ENCODE measurements at places on chromosomes 5 and 9.

GRCh38 chr9:130174025-130174424, 1.8 kb downstream of the NCS1 start:
- no peak for DNase-seq

DNA sequence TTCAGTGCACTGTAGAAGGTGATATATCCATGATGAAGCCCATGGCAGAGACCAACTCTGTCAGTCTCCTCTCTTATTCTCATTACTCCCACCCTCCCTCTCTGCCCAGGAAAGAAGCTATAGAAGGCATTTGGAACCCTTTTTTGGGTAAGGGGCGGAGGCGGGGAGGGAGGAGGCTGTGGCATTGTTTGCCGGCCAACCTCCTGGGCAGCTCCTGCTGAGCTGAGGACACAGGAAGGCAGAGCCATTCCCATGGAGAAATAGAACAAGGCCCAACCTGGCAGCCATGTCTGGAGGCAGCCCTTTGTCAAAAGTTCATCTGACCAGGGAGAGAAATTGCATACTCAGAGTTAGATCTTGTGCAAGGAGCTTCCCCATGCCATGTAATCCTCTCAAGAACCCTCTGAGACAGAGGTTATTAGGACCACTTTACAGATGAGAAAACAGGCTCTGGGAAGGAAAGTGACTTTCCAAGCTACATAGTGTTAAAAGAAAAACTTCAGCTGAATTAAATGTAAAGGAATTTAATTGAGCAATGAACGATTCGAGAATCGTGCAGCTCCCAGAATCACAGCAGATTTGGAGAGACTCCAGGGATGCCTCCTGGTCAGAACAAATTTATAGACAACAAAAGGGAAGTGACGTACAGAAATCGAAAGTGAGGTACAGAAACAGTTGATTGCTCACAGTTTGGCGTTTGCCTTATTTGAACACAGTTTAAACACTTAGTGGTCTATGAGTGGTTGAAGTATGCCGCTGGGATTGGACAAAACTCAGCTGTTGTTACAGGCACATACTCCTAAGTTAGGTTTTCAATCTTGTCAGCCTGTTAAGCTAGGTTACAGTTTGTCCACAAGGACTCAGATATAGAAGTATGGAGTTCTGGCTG, 158.6 kb downstream of the MELK start:
- DNase-seq, result no peak

DNA sequence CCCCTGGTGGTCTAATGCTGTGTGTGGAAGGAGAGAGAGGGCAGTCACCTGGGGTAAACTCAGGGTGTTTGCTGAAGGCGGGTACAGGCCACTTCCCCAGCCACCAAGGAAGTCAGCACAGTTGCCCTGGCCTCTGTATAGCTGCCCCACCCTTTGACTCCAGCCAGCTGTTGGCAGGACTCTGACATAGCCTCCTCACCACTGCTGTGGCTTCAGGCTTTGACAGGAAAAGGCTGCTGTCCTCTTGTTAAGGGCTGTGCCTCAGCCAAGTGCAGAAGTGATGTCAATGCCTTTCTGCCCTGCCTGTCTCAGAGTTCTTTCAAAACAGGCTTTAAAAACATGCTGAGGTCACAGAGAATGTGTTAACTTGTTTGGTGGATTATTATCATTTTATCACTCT, 487.2 kb upstream of the KLF4 start:
- DNase-seq, result no peak

GRCh38 chr5:2735996-2736395, 15.5 kb downstream of the IRX2 start:
- no peak for DNase-seq

- DNase-seq, result no peak
Measured at GRCh38 chr9:92385001-92385400, 19.4 kb downstream of the OGN start.

- DNase-seq, result no peak
Measured at GRCh38 chr5:19771174-19771835, 216.7 kb downstream of the CDH18 start.

DNA sequence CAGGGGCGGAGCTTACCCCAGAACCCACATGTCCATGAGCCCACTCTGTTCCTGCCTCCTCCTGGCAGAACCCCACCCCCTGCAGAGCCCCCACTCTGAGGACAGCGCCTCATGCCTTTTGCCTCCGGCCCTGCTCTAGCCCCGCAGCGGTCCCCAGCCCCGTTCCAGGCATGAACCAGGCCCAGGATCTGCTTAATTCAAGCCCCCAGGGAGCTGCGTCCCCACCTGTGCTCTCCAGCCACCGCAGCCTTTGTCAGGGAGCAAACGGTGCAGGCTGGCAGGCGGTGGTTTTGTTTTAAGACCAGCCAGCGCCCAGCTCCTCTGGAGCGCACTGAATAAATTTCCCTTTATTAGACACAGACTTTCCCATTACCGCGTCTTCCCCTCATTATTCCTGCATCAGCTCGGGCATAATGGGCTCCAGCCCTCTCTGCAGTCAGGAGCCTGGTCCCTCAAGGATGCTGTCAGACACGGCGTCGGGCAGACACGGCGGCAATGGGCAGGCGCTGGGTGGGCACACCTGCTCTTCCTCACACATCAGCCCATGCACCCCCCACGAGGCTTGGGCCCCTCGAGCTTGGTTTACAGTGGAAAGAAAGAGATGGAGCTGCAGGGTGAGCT, 137.6 kb downstream of the OLFM1 start:
- no peak for DNase-seq

GRCh38 chr5:98961665-98962344, 33.0 kb upstream of the CHD1 start:
- DNase-seq, result no peak

GRCh38 chr9:118650417-118650816, 718.8 kb downstream of the BRINP1 start:
- DNase-seq, result no peak

- no peak for DNase-seq
Measured at GRCh38 chr5:37757980-37758582, 81.8 kb downstream of the GDNF start.

DNA sequence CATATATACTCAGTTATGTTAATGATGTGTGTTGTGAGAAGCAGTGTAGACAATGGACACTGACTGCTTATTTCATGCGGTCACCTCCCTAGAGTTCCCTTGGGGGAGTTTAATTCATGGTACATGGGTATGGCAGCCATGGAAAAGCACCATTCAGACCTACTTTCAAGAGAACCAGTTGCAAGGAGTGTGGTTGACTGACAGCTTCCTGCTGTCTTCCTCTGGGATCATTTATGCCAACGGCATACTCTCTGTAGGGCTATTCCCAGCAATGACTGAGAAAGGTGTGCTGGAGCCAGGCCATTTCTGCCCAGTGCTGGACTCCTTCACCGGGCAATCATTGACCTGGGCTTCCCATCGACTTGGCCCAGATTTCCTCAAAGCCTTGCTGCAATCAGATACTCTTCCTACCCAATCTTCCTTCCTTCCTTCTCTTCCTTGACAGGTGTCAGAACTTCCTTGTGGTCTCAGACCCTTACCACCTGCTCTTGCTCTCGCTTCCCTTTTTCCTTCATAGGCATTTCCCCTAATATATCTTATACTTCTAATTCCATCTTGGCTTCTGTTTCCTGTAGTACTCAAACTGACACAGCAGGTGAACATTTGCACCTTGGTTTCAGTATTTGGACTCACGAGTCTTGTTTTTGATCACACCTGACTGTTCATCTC, 3.4 kb upstream of the CLINT1 start:
- DNase-seq, result no peak

- no peak for DNase-seq
Measured at GRCh38 chr5:174310243-174310642, 264.7 kb downstream of the NSG2 start.

GRCh38 chr9:135478191-135478590, 1.4 kb upstream of the PPP1R26 start:
- DNase-seq, result no peak

Measured in mesothelial cell of epicardium (in vitro differentiated cells).